Muscle of leg (tissue), 16 donors: ENCODE measurements at places on chromosomes 16 and 17. TPM values are rescaled to one million over a fixed set of nuclear protein-coding genes. Genes with fewer than 3 reads are reported as not detected.

The SLC22A31 gene
- not detected for total RNA-seq

The TBC1D3E gene
- not detected for total RNA-seq

The KRT20 gene
- total RNA-seq: not detected

The KRTAP4-5 gene
- not detected for total RNA-seq

The KRT28 gene
- not detected for total RNA-seq

The SMPD3 gene
- total RNA-seq: 0.31 TPM

The SYCE1L gene
- 13.2 TPM for total RNA-seq

The DNASE1L2 gene
- 0.89 TPM for total RNA-seq

The KRT25 gene
- 0.35 TPM for total RNA-seq

The WNT9B gene
- 0.04 TPM for total RNA-seq

The HOXB3 gene
- total RNA-seq: 4.7 TPM

The NUPR1 gene
- 40.3 TPM for total RNA-seq

The IL21R gene
- total RNA-seq: 0.04 TPM

The GPS2 gene
- total RNA-seq: 34.7 TPM

The CCDC144A gene
- total RNA-seq: 6.5 TPM

The RPRML gene
- 0.09 TPM for total RNA-seq

The KCNG4 gene
- under 0.01 TPM for total RNA-seq

The GP1BA gene
- 0.04 TPM for total RNA-seq

The LGALS9 gene
- total RNA-seq: 6.2 TPM

The ICAM2 gene
- total RNA-seq: 34.3 TPM

The RAB34 gene
- total RNA-seq: 86.4 TPM

The DLG4 gene
- 12.7 TPM for total RNA-seq

The MYCBPAP gene
- 0.66 TPM for total RNA-seq

The NXPH3 gene
- 1.5 TPM for total RNA-seq

The COX6A2 gene
- 131 TPM for total RNA-seq

The NUP85 gene
- 33.5 TPM for total RNA-seq

The CPHXL2 gene
- total RNA-seq: not detected

The ATP6V0D1 gene
- 43.5 TPM for total RNA-seq
